ENCODE measurements at places on chromosomes 1 and 21.

GRCh38 chr1:238177960-238178645 lies 287.4 kb upstream of the ZP4 start:
- DNase-seq = no peak

DNA sequence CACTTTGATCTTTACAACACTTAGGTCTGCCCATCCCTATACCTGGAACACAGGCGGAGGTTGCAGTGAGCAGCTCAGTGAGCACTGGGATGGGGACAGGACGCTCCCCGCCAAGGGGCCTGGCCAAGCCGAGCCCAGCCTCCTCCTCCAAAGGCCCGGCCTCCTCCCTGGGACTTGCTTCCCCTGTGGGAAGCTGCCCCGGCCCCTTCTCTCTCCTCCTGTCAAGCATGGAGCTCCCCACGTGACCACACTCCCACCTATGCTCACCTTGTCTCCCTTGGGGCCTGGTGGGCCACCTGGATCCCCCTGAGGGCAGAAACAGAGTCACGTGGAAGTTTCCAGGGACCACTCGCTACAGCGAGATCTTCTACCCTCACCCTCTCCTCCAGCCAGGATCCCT lies 12.9 kb downstream of the COL16A1 start:
- no peak for DNase-seq

DNA sequence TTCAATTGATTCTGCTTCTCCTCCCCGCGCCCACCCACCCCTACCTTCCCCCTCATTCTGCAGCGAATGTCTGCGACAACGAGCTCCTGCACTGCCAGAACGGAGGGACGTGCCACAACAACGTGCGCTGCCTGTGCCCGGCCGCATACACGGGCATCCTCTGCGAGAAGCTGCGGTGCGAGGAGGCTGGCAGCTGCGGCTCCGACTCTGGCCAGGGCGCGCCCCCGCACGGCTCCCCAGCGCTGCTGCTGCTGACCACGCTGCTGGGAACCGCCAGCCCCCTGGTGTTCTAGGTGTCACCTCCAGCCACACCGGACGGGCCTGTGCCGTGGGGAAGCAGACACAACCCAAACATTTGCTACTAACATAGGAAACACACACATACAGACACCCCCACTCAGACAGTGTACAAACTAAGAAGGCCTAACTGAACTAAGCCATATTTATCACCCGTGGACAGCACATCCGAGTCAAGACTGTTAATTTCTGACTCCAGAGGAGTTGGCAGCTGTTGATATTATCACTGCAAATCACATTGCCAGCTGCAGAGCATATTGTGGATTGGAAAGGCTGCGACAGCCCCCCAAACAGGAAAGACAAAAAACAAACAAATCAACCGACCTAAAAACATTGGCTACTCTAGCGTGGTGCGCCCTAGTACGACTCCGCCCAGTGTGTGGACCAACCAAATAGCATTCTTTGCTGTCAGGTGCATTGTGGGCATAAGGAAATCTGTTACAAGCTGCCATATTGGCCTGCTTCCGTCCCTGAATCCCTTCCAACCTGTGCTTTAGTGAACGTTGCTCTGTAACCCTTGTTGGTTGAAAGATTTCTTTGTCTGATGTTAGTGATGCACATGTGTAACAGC lies 339.9 kb downstream of the NTNG1 start:
- DNase-seq = no peak

DNA sequence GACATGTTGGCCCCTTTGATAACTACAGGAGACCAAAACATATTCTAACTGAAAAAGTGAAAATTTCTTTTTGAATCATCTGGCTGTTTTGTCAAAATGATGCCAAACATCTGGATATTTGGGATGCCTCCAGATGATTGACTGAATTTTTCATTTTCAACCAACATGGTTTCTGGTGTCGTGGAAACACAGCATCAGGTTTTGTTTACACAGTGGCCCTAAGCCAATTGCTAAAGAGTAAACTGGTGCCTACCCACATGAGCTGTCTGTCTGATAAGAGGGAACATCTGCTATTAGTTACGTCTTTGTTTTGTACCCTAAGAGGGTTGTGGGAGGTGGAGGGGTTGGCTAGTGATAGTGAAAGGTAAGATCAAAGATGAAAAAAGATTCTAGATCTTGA lies 204.8 kb downstream of the KCNK2 start:
- DNase-seq = no peak

DNA sequence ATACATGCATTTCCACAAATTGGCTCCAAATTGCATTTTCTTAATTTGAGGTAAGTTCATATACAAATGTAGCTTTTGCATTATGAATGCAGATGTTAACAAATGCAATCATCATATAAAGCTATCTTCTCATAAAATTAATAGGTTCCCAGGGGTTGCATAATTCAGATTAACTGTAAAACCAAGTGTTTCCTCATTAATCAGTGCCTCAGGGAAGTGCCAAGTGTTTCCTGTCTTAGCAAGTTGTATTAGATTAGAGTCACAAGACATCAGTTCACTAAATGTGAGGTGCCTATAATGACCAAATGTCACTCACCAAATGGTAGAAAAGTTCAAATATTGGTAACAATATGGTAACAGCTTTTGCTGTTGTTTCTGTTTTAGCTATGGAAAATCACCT lies 140.8 kb downstream of the PTGER3 start:
- no peak for DNase-seq

DNA sequence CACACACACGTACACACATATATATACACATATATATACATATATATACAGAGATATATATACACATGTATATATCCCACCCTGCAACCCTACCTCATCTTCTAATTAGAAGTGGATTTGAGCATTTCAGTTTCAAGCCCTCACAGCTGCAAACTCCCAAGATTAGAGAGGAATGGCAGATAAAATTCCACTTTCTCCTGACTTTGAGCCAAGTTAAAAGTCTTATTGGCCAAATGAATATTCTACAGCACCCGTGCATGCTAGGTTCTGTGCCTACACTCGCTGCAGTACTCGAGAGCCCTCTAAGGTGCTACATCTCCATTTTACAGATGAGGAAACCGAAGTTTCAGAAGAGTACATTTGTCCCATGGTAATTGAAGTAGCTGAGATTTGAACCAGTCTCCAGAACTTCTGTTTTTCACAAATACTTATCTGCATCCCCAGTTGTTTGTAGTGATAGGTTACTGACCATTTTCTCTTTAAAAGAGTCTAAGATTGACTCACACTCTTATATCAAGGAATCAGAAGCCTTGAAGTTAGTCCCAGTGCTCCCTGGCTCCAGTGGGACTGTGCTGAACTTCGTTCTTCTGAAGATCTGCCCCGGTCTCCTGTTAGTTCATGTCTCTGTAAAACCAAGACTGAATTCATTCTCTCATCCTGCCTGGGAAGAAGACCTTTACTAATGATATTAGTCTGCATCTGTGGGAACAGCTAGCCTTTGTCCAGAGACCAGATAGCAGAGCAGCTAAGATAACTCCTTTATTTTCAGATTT lies 292.1 kb downstream of the TM2D1 start:
- DNase-seq = no peak

- no peak for DNase-seq
These were observed 93.3 kb upstream of the COG2 start for GRCh38 chr1:230548997-230549396.

DNA sequence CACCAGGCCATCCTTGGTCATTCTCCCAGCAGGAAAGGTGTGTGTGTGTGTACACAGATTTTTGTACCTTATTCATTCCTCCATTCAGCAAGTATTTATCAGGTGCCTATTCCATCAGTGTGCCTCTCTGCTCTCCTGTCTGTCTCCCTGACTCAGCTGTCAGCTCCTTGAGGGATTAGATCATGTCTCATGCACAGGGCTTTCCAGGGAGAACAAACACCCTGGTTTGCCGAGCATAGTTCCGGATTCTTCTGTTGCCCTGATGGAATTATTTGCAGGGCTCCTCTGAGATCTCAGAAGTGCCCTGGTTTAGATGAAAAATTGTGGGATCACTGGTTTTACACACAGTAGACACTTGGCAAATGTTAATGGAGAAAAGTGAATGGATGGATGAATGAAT lies 8.1 kb upstream of the SDHB start:
- DNase-seq = no peak

GRCh38 chr1:93079685-93080141 lies 630 bp downstream of the MTF2 start:
- DNase-seq = peak; percentile 11

DNA sequence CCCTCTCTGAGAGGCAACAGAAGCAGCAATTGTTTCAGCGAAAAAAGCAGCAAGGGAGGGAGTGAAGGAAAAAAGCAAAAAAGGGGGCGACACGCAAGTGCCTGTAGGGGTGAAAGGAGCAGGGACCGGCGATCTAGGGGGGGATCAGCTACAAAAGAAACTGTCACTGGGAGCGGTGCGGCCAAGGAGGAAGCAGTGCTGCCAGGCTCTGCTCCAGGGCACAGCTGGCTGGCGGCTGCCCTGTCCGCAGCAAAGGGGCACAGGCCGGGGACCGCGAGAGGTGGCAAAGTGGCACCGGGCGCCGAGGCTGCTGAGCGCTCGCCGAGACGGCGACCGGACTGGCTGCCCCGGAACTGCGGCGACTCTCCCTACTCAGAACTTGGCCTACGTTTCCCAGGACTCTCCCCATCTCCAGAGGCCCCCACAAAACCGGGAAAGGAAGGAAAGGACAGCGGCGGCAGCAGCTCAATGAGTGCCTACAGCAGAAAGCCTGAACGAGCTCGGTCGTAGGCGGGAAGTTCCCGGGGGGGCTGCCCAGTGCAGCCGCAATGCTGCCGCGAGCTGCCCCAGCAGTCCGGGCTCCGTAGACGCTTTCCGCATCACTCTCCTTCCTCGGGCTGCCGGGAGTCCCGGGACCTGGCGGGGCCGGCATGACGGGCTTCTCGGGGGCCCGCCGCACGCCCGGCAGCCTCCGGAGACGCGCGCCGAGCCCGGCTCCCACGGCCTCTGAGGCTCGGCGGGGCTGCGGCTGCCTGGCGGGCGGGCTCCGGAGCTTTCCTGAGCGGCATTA lies 1.0 kb upstream of the CDKN2C start:
- DNase-seq = peak; percentile 47

DNA sequence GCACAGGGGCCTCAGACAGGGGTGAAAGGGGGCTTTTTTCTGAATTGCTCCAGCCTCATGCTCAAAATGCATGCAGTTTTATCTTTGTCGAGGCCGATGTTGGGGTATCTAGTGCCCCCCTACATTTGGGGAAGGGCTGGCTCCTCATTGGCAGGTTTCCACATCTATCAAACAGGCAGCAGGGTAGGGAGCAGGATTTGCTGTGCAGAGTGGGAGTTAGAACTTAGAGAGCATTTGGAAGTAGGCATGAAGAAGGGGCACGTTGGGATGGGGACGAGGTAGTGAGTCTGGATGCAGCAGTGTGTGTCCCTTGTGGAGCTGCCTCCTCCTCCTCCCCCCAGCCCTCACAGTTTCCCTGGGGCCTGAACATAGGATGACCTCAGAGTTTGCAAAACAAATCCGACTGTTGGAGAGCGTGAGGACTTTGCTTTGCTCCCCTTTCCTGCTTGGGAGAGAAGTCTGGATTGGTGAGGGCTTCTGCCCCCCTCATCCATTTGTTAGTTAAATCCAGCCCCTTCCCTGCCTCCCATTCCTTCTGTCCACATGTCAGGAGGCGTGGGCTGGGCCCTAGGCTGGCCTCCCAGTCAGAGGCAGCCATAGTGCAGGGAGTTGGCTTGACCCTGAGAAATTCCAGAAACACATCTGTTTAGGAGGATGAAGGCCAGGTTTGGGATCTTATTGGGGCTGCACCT lies 36.9 kb upstream of the GPR37L1 start:
- DNase-seq = no peak

GRCh38 chr1:99600782-99601181 lies 45.1 kb upstream of the PALMD start:
- DNase-seq = no peak

GRCh38 chr1:118692143-118692542 lies 296.0 kb downstream of the TBX15 start:
- DNase-seq = no peak

GRCh38 chr1:185207980-185208602 lies 51.1 kb downstream of the SWT1 start:
- no peak for DNase-seq

DNA sequence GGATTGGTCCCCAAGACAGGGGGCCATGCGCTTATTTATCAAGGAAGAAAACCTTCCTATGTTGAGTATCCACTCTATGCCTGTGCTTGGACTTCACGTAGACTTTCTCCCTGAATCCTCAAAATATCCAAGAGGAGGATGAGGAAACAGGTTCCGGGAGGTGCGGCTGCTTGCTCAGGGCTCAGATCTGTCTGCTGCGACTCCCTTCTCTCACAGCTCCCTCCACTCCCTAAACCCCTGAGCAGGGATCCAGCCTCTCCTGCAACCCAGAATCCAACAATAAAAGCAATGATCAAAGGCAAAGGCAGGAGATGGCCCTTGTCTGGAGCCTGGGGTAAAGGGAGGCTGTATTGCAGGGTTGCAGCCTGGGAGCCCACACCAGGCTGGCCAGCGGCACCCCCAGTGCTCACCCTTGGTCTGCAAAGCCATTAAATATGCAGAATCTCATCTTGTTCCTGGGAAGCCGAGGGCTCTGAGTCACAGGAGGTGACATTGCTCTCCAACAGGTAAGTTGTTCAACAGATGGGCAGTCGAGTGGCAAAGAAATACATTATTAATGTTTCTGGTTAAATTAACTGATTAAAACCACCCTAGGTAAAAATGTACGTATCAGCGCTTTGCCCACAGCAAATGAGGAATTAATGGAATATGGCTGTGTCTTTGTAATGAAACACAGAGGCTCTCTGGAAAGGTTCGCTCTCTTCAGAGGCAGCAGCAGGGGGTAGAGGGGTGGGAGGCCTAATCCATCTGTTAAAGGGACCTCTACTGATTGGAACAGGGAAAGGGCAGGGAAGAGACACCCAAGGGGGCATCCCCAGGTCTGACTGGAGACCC lies 111.5 kb downstream of the GRIK3 start:
- DNase-seq = no peak

- no peak for DNase-seq
These were observed 6.0 kb downstream of the KLHDC8A start for GRCh38 chr1:205350691-205351141.

DNA sequence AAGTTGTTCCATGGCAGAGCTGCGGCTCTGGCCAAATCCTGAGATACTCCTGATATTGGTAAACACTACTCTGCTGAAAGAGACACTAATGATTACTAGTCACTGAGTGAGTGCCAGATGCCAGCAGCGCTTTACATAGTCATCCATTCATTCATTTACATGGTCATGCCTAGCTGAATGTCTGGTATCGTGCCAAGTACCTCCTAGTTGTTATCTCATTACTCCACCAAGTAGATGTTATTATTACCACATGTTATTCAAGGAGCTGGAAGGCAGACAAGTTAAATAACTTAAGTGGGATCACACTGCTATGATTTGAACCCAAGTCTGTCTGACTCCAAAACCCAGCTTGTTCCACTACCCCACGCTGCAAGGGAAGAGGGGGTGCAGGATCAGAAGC lies 4.7 kb downstream of the OLFML2B start:
- no peak for DNase-seq

DNA sequence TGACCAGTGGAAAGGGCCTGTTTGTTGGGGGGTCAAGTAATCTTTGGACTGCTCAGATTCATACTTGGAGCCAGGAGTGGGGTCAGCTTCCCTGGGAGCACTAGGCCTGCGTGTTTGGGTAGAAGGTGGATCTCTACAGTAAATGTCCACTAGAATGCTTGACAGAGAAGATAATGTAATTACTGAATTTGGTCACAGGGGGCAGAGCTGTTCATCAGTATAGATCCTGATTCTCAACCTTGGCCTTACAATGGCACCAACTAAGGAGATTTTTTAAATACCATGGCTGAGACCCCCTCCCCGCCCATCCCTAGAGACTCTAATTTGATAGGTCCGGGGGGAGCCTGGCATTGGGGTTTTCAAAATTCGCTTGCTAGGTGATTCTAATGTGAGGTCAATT lies 217.5 kb upstream of the PLXNA2 start:
- DNase-seq = no peak

GRCh38 chr1:203289281-203289981 lies 15.9 kb upstream of the BTG2 start:
- peak; percentile 97 for DNase-seq

Measured in suppressor macrophage treated with lipopolysaccharide for 4 hours (primary cell).